ENCODE measurements at places on chromosomes 4 and X.

DNA sequence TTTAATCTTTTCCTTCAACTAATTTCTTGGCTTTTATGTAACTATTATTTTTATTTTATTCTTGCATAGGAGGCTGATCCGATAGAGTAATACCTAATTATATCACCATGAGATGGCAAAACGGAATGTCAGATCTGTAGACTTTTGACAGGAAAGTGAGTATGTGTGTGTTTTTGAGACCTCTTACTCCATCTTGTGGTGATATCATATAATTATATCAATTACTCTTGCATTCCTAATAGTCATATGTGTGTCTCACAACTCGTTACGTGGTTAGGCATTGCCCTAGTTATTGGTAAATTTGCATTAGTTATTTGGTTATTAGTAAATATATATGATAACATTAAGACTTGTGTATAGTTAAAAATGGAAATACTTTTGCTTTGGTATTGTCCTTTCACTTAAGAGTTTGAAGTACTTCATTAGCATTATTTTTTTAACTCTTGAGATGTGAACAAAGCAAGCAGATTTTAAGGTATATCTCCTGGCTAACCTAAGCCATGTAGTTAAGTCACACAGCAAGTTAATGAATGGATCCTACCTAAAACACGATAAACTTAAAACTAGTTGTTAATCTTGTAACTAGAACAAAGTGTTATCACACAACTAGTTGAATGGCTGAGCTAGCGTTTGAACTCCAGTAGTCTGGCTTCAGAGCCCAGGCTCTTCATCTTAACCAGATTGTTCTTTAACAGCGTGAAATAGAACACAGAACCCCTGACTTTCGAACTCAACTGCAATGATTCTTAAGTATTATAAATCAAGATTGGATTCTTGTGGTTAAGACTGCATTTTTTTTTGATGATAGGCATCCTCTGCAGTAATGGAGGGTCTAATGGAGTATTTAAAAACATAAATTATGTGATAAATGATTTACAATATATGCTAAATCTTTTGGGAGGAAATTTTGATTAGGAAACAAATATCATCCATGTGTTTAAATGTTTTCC lies 67.1 kb downstream of the PGRMC2 start:
- DNase-seq, result peak; percentile 42

GRCh38 chr4:150600812-150601445 lies 19.0 kb downstream of the MAB21L2 start:
- DNase-seq, result no peak

DNA sequence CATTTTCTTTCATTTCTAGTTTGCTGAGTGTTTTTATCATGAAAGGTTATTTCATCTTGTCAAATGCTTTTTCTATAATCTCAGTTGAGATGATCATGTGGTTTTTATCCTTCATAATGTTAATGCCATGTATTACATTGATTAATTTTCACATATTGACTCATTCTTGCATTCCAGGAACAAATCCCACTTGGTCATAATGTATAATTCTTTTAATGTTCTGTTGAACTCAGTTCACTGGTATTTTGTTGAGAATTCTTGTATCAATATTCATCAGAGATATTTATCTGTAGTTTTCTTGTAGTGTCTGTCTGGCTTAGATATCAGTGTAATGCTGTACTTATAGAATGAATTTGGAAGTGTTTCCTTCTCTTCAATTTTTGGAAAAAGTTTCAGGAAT lies 16.7 kb upstream of the LHFPL1 start:
- no peak for DNase-seq

- no peak for DNase-seq
Measured at GRCh38 chr4:38105475-38106220, 145.4 kb downstream of the PTTG2 start.

DNA sequence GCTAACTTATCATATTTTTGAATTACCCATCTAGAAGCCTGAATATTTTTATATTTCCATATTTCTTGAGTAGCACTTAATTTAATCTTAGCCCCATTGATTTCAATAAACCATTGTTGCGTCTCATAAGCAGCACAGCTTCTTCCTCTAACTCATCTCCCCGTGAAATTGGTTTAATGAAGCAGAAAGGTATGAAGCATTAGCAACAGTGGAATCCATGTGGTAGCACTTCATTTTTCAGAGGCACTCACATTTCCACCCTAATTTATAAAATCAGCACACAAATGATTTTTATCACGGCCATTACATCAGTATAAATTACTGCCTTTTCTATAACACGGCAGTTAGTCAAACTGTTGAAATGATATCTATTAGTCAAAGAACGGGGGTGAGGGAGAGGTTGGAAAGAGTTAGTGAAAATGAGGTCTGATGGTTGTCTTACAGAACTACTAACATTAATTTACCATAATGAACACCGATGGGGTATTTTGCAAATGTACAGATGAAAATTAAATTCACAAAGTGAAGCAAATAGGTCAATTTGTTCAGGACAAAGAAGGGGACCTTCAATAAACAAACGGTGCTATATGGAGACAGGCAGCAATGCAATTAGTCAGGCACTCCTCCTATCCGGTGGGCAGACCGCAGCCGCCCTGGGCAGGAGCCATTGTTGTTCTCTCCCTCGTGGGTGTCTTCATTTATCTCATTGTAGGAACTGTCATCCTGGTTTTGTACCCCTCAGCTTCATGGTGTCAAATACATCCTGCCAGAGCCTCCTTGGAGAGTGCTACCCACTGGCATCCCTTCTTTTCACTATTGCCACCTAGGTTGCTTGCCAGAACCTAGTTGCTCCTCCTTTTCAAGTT lies 205.7 kb downstream of the SOX3 start:
- DNase-seq, result no peak

- DNase-seq, result peak; percentile 73
Measured at GRCh38 chr4:74123065-74123728, 24.2 kb upstream of the CXCL2 start.

GRCh38 chr4:123731035-123731434 lies 334.4 kb downstream of the SPRY1 start:
- DNase-seq, result no peak

GRCh38 chr4:141654098-141654497 lies 17.7 kb downstream of the IL15 start:
- DNase-seq, result peak; percentile 45

DNA sequence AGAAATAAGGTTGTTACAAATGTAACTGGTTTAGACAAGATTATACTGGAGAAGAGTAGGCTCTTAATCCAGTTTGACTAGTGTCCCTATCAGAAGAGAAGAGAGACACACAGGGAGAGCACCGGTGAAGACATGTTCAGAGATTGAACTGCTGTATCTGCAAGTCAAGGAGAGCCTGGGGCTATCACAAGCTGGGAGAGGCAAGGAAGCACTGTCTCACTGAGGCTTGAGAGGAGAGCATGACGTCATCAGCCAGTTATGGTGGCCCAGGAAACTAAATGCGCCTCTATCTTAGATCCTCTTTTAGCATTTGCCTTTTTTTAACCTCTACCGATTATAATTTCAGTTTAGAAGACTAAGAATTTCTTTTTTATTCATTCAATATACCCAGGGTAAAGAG lies 583.4 kb downstream of the TRAM1L1 start:
- DNase-seq, result peak; percentile 31

DNA sequence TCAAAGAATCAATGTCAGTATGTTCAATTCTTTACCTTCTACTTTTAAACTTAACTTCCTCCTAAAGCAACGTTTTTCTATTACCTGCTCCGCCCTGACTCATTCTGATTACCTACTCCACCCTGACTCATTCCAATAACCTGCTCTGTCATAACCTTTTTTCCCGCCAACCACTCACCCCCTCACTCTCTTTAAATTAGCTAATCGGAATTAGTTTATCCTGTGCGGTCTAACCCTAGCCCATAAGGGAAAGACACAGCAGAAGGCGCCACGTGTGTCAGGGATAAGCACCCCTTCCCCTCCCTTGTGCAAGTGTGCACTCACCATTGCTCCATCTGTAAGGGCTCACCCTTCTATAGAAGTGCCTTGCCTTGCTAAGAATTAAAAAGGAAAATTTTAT lies 64.4 kb downstream of the EIF4E start:
- DNase-seq, result no peak

GRCh38 chr4:65344278-65344825 lies 325.9 kb downstream of the EPHA5 start:
- DNase-seq, result peak; percentile 46

DNA sequence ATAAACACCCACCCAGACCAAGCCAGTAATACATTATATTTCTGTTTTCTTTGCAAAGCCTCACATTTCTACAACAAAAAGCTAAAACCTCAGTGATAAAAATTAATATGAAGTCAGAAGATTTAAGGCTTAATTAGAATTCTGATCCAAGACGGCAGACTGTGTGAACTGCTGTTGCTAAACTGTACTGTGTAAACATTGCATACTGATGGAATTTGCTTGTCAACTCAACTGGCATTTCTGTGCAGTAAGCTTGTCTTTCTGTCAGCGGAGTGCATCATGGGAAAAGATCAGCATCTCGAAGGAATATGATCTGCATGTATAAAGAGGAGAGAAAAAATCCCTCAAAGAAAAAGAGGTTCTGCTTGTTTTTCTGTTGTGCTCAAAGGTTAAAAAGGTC lies 69.4 kb upstream of the SPANXB1 start:
- no peak for DNase-seq

DNA sequence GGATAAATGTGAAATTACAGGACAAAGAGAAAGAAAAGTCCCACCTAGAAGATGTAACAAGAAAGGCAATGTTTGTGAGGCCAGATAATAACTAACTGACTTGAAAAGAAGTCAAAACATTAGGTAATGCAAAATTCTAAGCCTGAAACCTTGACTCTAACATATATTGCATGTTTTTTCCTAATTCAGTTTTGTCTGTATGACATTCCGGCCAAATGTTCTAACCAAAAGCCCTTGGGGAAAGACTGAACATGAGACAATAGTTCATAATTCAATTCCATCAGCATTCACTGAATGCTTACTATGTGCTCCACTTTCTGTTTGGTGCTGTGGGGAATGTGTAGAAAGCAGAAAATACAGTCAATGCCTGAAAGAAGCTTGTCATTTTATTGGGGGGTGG lies 84.8 kb upstream of the PLAC1 start:
- no peak for DNase-seq

- DNase-seq, result no peak
Measured at GRCh38 chrX:37330642-37331041, 18.5 kb upstream of the PRRG1 start.

- DNase-seq, result no peak
Measured at GRCh38 chrX:9785944-9786797, at the start of gene SHROOM2. Gene SHROOM2, plus strand, starts transcription at chrX:9786429. Its CDS starts 117 bp downstream, at chrX:9786546.

- DNase-seq, result no peak
Measured at GRCh38 chr4:116561768-116562167, 523.6 kb downstream of the TRAM1L1 start.

- no peak for DNase-seq
Measured at GRCh38 chr4:165345666-165346417, 18.4 kb downstream of the MSMO1 start.

- no peak for DNase-seq
Measured at GRCh38 chr4:152011469-152011868, 250.7 kb upstream of the GATB start.

GRCh38 chrX:150954951-150955350 lies 28.2 kb upstream of the HMGB3 start:
- DNase-seq, result no peak

All from SJCRH30 (cell line).